ENCODE measurements at places on chromosomes 1 and 21.

GRCh38 chr1:119266386-119266785 is 102.2 kb upstream of the HAO2 start:
- no peak for DNase-seq

GRCh38 chr1:159009287-159009686 is 420 bp upstream of the IFI16 start:
- no peak for DNase-seq

- DNase-seq: no peak
Observed at GRCh38 chr1:201026836-201027235, 3.3 kb upstream of the KIF21B start.

GRCh38 chr1:99675994-99676393 is 30.1 kb downstream of the PALMD start:
- no peak for DNase-seq

- DNase-seq: no peak
Observed at GRCh38 chr21:44300262-44300959, 558 bp downstream of the PFKL start.

DNA sequence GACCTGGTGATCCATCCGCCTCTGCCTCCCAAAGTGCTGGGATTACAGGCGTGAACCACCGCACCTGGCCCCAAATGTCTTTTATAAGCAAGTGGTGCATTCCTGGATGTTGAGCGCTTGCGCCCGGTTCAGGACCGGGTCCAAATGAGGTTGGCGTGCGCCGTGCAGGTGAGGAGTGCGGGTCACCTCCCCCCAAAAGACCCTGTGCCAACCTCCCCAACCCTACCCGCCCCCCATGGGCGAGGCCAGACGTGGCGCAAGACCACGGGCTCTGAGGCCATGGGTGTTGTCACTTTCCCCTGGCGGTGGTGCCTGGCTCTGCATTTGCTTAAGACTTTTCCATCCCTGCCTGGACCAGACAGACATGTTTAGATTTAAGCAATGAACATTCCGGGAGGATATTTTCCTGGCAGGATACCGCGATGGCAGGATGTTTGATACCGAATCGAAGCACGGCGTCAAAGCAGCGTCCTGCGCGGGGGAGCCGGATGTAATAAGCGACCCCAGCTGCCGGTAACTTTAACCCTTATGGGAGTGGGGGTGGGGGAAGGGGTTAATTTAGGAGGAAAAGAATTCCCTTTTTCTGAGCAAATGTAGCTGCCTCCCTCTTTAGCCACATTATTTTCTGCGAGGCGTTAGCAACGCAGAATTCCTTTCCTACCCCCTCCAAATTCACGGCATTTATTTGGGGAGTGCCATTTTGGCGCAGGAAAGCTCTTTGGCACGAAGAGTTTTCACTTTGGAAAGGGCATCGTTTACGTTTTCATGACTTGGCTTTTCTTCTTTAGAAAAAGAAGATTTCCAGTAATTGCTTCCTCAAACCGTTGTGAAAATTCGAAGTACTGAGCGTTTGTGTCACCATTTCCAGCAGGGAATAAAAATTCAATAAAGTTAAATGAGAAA is 27.8 kb upstream of the RNF187 start:
- no peak for DNase-seq

GRCh38 chr21:33869873-33870272 is 45.7 kb downstream of the ATP5PO start:
- no peak for DNase-seq

DNA sequence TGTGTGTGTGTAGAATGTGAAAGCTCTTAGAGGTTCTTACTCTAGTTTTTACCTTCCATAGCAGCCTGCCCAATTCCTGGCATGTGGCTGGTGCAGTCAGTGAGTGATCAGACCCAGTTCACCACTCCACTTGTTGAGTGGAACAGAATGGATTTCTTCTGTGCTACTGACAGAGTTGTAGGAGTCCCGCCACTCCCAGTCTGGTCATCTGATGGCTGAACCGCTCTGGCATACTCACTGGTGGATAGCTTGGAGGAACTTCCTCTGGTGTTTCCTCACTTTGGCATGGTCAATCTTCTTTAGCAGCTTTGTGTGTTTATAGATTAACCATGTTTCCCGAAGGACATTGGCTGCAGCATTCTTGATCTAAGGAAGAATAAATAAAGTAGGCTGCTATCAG is 106.7 kb upstream of the ADAR start:
- DNase-seq: no peak

DNA sequence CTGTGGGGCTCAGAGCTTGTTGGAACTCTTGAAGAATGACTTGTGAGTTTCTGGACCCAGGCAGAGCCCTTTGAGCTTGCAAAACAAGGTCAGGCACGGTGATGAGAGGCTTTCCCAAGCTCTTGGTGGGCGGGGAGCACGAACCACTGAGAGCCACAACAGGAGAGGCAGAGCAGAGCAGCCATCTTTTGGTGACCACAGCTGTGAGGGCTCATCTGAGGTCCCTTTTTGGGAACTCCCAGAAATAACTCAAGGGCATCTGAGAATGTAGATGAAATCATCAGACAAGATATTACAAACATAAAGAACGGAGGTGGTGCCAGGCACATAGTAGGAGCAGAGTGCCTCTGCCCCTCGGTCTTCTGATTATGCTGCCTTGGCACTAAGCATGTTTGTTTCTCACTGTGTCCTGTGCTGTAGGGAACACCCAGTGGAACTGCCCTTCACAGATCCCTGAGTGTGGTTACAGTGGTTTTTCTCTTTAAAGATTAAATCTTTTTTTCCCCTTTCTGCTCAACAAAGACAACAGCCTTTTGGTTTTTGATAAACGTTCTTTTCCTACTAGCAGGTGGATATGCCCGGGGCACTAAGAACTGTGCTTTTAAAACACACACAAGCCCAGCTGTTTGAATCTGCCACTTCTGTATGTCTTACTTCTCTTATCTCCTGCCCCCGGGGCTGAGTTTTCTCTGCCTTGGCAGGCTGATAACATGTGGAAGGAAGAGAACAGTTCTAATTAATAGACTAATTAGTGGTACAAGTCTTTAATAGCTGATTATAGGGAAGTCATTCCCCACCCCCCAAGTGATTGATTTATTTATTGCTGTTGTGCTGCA is 37.7 kb downstream of the CD34 start:
- no peak for DNase-seq

DNA sequence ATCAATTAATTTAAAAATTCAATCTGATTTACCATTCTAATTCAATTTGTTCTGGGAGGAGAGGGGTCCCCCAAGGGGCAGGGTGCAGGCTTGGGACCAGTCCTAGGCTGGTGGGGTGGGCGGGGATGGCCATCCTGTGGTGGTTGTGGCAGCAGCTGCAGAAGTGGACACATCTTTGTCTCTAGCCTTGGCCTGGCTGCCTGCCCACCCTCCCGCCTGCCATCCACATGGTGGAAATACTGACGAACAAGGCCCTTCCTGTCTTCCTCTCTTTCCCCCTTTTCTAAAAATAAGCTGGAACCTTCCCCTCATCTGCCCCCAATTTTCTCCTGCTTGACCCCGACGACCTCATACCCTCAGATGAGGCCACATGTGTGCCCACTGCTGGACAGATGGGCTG is 130.9 kb downstream of the FOXD2 start:
- no peak for DNase-seq

- DNase-seq: no peak
Observed at GRCh38 chr1:30514137-30514654, 209.2 kb downstream of the MATN1 start.

DNA sequence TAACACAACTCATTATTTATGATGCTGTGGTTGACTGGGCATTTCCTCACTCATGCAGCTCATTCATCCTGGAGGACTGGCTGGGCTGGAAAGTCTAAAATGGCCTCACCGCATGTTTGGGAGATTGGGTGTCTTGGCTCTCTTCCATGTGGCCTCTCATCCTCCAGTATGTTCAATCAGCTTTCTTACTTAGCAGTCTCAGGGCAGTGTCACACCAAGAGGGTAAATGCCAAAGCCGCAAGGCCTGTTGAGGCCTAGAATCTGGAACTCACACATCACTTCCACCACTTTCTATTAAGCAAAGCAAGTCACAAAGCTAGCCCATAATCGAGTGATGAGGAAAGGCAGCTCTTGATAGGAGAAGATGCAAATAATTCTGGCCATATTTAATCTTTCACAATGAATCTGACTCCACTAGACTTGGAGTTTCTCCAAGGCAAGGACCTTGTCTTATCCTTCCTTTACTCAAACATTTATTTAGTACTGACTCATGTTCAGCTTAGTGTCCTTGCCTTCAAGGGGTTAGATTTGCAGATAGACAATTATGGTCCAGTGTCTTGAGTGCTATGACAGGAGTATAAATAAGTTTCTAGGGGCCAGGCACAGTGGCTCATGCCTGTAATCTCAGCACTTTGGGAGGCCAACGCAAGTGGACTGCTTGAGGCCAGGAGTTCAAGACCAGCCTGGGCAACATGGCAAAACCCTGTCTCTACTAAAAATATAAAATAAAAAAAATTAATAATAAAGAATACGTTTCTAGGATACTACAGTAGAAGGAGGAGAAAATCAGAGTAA is 45.1 kb downstream of the TMEM53 start:
- no peak for DNase-seq

DNA sequence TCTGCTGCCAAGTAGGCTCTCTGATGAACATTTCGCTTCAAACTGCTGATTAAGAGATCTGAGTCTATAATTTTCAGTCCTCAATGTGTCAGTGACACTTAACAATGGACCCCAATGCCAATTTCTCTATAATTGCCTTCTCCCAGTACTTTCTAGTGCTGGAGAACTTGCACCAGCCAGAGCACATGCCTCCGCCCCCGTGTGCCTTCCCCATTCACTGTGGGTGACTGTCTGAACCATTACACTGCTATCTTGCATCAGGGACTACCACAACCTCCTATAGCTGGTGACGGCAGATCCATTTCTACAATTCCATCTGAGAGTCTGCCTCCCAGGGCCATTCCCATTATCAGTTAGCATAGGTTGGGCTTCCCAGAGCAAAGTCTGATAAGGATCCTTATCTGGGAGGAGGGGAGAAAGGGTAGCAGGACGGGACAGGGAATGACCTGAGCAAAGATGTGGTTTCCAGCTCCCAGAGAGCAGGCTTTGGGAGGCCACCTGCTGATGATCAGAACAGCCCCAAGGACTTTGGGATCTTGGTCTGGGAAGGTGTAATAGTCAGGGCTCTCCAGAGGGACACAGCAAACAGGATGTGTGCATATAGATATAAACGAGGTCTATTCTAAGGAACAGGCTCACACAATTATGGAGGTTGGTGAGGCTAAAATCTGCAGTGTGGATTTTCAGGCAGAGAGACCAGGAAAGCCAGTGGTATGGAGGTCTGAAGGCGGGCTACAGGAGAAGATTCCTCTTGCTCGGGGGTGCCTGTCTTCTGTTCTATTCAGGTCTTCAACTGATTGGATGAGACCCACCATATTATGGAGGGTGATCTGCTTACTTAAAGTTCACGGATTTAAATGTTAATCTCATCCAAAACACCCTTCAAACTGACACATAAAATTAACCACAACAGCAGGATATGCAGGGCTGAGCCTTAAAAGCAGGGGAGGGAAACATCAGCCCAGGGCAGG is 238.2 kb downstream of the PTPRU start:
- no peak for DNase-seq

DNA sequence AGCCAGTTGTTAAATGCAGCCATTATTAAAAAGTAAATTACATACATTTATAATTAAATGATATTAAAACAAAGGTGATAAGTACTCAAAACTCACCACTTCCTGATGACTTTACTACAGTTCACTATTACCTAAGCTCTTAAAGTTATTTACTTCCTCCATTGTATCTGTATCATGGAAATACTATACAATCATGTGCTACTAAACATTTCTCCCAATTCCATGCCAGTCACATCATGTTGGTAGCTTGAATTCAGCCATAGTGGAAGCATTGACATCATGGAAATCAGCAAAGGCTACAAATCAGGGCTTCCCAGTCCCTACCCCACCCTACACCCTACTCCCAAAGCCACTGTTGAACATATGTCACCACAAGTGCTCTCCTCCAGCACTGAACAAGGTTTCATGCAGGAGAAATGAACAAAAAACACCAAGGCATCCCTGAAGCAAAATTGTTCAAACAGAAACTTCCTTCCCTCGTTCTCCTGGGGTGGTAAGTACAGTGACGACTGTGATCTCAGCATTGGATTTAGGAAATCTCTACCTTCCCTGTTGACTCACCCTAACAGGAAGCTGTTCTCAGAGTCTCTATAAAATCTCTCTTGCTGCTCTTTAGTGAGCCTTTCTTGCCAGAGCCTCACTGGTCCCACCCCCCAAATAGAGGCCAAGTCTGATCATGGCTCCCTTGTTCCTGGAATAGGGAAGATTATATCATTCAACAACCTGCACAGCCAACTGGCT is 12.7 kb downstream of the VSIG8 start:
- no peak for DNase-seq

DNA sequence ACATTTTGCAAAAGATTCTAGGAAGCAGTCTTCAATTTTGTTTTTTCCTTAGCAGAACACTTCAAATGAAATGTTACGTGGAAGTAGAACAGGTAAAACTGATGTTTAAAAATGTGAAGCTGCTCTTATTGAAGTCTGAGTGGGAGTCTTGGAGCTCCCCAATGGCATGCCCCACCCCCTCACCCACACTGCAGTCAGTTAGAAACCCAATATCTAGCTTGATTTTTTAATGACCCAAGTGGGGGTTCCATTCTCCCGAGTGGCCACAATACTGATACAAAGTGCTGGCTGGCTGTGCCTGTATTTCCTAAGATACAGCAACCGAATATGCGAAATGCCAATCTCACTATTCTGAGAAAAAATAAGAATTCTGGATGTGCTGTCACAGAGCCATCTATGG is 31.3 kb downstream of the GPR3 start:
- no peak for DNase-seq

- no peak for DNase-seq
Observed at GRCh38 chr1:53652441-53653199, 86.3 kb downstream of the GLIS1 start.

DNA sequence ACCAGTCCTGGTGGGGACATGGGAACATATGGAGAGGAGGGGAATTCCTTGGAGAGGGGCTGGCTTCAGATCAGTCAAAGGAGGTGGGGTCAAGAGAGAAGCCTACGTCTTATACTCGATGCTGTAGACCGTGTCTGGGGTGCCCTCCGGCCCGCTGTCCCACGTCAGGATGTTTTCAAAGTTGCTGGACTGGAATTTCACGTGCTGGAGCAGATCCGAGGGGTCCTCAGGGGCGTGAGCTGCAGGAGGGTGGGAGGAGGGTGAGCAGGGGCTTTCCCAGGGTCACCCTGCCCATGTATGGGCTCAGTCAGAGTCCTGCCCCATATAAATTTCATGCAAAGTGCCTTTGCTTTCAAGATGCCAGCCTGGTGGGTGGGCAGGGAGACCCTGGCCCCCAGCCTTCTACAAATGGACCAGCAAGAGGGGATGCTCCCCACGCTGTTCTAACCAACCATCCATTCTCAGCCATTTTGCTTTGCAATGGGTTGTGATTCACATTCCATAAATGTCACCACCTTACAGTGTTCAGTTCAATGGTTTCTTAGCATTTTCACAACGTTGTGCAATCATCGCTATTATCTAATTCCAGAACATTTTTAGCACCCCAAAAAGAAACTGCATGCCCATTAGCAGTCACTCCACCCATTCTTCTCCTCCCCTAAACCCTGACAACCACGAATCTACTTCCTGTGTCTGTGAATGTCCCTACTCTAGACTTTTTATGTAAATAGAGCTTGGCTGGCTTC is 4.3 kb downstream of the IL22RA1 start:
- no peak for DNase-seq

GRCh38 chr1:169240449-169241232 is 127.0 kb downstream of the NME7 start:
- no peak for DNase-seq

- DNase-seq: no peak
Observed at GRCh38 chr1:44705470-44705869, 25.5 kb downstream of the RNU5D-1 start.

GRCh38 chr21:45047257-45047656 is 27.1 kb upstream of the ADARB1 start:
- no peak for DNase-seq

Measured in GOT3 (cell line).